ENCODE measurements at places on chromosomes 1 and 21.

DNA sequence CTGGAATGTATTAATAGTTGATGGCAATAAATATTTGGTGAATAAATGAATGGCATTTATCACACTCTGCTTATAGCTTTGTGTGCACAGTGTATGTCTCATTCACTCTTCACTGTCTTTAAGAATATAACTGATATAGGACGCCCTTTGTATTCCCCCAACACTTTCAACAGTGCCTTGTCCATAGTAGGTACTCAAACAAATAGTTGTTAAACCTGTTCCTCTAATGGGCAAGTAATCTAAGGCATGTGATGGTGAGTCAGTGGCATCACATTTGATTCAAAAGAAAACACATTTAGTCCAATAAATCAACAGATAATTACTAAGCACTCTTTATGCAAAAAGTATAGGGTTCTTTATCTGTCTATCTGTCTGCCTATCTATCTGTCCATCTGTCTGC is 11.2 kb upstream of the RXRG start:
- no peak for DNase-seq

GRCh38 chr1:155882766-155883165 is 23.4 kb downstream of the SYT11 start:
- DNase-seq: no peak

GRCh38 chr1:3614755-3615742 is 3.7 kb upstream of the MEGF6 start:
- no peak for DNase-seq

GRCh38 chr1:6534248-6534822 is 20.0 kb downstream of the NOL9 start:
- DNase-seq: no peak

GRCh38 chr1:28796352-28797211 is 15.4 kb upstream of the OPRD1 start:
- no peak for DNase-seq

GRCh38 chr1:228863776-228864175 is 128.5 kb downstream of the RHOU start:
- DNase-seq: no peak

DNA sequence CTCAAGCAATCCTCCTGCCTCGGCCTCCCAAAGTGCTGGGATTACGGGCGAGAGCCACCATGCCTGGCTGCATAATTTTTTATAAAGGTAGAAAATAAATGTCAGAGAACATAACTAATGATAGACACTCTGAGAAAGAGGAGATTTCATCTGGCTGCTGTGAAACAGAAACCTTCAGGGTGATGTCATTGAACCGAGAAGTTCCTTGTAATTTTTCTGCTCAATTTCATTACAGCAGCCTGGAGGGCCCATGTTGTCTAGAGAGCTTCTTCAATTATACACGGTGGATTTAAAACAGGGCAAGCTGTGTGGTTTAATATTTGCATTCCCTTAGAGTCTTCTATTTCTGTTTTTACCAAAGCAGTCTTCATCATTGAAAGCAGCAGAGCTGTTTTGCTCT is 64.3 kb upstream of the MORC3 start:
- no peak for DNase-seq

DNA sequence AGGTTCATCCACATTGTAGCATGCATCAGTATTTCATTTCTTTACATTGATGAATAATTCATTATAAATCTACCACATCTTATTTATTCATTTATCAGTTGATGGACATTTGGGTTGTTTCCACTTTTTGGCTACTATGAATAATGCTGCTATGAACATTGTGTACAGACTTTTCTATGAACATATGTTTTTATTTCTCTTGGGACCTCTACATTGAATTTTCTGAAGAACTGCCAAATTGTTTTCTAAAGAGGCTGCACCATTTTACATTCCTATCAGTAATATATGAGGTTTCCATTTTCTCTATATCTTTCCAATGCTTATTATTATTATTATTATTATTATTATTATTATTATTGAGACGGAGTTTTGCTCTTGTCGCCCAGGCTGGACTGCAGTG is 81.3 kb upstream of the SELENON start:
- DNase-seq: no peak

GRCh38 chr1:178692564-178693327 is 32.3 kb upstream of the RALGPS2 start:
- DNase-seq: no peak

Measured in Right ventricle myocardium inferior (tissue), 1 donor.